ENCODE measurements at places on chromosomes 1 and 21.

- no peak for DNase-seq
Observed at GRCh38 chr21:45405819-45406762, 1.1 kb downstream of the COL18A1 start.

- DNase-seq, result no peak
Observed at GRCh38 chr1:6572653-6573383, 7.0 kb upstream of the ZBTB48 start.

DNA sequence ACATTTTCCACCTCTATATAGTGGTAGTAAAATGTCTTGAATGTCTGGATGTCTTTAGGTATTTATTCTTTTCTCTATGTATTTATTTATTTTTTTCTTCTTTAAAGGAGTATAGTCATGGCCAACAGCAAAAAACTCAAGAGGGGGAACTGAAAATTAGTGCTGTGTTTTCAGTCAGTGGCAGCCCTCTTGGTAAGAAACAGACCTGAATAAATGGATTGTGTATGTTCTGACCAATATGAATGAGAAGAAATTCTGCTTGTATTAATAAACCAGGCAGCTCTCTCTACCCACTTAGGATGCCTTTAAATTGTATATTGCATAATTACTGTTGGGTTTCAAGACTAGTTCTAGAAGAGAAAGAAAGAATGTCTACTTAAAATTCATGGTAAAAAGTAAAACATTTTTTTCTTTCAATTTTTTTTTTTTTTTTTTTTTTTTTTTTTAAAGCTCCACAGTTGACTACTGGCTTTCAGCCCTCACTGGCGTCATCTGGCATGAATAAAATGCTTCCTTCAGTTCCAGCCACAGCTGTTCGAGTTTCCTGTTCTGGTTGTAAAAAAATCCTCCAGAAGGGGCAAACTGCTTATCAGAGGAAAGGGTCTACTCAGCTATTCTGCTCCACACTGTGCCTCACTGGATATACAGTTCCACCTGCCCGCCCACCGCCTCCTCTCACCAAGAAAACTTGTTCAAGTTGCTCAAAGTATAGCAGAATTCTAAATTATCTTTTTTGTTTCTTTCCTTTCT lies 101.6 kb downstream of the ZMYM4 start:
- peak; percentile 83 for DNase-seq

DNA sequence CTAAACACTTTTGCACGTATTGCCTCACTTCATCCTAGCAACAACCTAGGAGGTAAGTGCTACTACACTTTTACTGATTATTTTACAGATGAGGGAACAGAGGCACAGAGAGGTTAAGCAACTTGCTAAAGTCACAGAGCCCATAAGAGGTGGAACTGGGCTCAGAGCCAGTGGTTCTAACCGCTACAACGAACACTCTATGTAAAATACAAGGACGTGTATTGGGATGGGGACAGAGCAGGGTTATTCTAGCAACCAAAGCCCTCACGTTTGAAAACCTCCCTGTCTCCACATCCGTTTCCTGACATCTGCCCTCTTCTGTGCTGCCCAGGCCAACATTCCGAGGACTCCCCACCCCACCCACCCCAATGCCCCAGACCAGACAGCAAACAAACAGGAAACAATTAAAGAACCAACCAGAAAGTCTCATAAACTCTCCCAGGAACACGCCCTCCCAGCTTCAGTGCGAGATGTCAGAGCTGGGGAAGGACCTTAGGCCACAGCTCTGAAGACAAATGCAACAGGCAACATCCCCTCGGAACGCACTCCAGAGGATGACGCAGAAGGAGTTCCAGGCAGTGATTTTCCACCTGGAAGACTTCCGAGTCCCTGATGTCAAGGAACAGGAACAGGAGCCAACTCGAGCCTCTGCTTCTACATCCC lies 41.1 kb downstream of the GLIS1 start:
- DNase-seq, result peak; percentile 68

DNA sequence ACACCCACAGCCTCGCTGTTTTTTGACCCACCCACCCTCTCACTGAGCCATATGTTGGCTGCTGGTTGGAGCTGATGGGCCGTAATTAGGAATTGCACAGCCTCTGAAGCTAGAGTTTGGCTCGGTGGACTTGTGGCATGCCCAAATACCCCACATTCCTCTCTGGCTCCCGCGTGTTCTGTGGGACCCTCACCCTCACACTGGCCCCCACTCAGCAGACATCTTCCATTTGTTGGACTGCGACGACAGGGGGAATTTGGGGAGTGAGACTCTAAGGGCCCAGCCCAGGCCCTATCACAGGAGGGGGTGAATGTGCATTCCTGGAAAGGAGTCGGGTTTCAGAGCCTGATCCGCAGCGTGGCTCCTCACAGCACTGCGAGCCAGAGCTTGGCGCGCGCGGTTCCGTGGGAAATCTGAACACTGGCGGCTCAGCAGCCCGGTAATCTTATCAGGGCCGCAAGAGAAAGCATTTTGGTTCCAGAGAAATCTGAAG lies 5.2 kb downstream of the RCSD1 start:
- DNase-seq, result peak; percentile 51

GRCh38 chr1:42777852-42778251 lies 6.9 kb upstream of the TMEM269 start:
- no peak for DNase-seq

GRCh38 chr1:58922302-58923089 lies 138.6 kb upstream of the JUN start:
- peak; percentile 53 for DNase-seq

Measured in right hindlimb (tissue), 1 donor.